ENCODE measurements at places on chromosomes 16 and 17. TPM values are rescaled to one million over a fixed set of nuclear protein-coding genes. Genes with fewer than 3 reads are reported as not detected.

Gene HSD3B7
- 0.21 TPM for total RNA-seq

Gene FAAP100
- 25.2 TPM for total RNA-seq

Gene CHST4
- not detected for total RNA-seq

GRCh38 chr17:65093930-65094329 lies 37.4 kb upstream of the GNA13 start:
- no peak for DNase-seq
- no peak overlapping the region for H3K27ac ChIP-seq
- H3K36me3 ChIP-seq = peaks cover 4% of the 10 kb centered on the region
- no peak overlapping the region for H3K4me3 ChIP-seq
- peaks cover 8% of the 10 kb centered on the region for H3K4me1 ChIP-seq

- DNase-seq = no peak
- no peak overlapping the region for H3K4me3 ChIP-seq
- no peaks in the 10 kb centered on the region for H3K36me3 ChIP-seq
- H3K27ac ChIP-seq = no peak overlapping the region
Observed at GRCh38 chr17:83196024-83196365, 116.6 kb downstream of the METRNL start.

Gene POLDIP2
- total RNA-seq = 24.6 TPM

DNA sequence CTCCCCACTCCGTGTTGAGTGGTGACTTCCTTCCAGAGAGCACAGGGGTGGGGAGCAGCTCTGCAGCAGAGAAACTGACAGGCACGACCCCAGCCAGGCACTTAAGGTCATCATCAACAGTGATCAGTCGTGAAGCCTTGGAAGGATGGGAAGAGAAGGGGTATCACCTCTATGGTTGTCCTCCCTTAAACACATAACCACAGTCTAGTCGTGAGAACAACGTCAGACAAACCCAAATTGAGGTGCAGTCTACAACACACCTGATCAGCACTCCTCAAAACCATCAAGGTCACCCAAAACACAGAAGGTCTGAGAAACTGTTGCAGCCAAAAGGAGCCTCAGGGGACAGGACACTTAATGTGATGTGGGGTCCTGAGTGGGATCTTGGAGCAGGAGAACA lies 68.3 kb downstream of the MPRIP start:
- H3K4me3 ChIP-seq = peak overlapping the region; percentile 64
- no peaks in the 10 kb centered on the region for H3K36me3 ChIP-seq
- DNase-seq = no peak
- peaks cover 74% of the 10 kb centered on the region for H3K4me1 ChIP-seq
- H3K27ac ChIP-seq = peak overlapping the region; percentile 95

GRCh38 chr17:49971848-49972485 lies 3.0 kb downstream of the DLX4 start:
- no peak overlapping the region for H3K27ac ChIP-seq
- H3K36me3 ChIP-seq = peaks cover 4% of the 10 kb centered on the region
- H3K4me3 ChIP-seq = no peak overlapping the region

GRCh38 chr17:10198509-10199249 lies at the start of gene GAS7:
Gene GAS7, minus strand, starts transcription at chr17:10198606.
- peaks cover 23% of the 10 kb centered on the region for H3K27me3 ChIP-seq
- DNase-seq = no peak
- peaks cover 2% of the 10 kb centered on the region for H3K36me3 ChIP-seq
- H3K27ac ChIP-seq = no peak within 1 kb of the TSS
- H3K4me1 ChIP-seq = peaks cover 2% of the 10 kb centered on the region

- H3K27ac ChIP-seq = no peak overlapping the region
- H3K4me3 ChIP-seq = no peak overlapping the region
- H3K27me3 ChIP-seq = peaks cover 3% of the 10 kb centered on the region
- no peaks in the 10 kb centered on the region for H3K4me1 ChIP-seq
- no peak for DNase-seq
Observed at GRCh38 chr16:84020353-84020752, 22.2 kb downstream of the SLC38A8 start.

Gene CCL3
- total RNA-seq = 5.8 TPM

GRCh38 chr16:88859381-88860091 lies 2.6 kb downstream of the TRAPPC2L start:
- no peaks in the 10 kb centered on the region for H3K27me3 ChIP-seq
- H3K4me1 ChIP-seq = peaks cover 21% of the 10 kb centered on the region
- DNase-seq = no peak
- H3K4me3 ChIP-seq = peak overlapping the region; percentile 12

DNA sequence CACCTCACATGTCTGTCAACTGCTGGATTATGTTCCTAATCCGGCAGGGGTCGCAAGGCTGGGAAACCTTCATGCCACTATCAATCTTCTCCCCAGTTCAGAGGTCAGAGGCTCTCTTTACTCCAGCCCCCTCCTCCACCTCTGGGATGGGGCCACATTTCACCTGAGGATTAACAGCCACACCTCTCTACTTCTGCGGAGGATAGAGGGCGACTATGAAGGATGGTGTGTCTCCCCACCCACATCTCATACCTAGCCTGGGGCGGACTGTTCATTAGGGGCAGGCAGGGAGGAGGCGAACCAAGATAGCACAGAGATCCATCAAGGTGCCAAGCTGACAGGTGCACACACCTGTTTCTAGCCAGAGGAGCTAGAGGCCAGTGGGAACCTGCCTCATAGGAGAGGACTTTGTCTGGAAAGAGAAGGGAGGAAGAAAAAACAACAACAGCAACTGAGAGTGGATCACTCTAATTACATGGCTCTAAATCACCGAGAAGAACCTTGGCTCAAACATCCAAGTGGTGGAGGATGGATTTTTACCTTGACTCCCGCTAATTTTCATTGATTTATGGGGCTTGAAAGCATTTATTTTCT lies 41.9 kb upstream of the SKAP1 start:
- H3K4me1 ChIP-seq = peaks cover 6% of the 10 kb centered on the region
- no peak for DNase-seq
- no peak overlapping the region for H3K4me3 ChIP-seq
- peaks cover 7% of the 10 kb centered on the region for H3K27me3 ChIP-seq
- H3K27ac ChIP-seq = no peak overlapping the region

Gene VPS35
- total RNA-seq = 43.7 TPM

GRCh38 chr17:79113699-79114457 lies 39.3 kb downstream of the ENGASE start:
- DNase-seq = no peak
- no peaks in the 10 kb centered on the region for H3K4me1 ChIP-seq
- H3K27me3 ChIP-seq = peaks cover 20% of the 10 kb centered on the region
- H3K4me3 ChIP-seq = no peak overlapping the region
- H3K27ac ChIP-seq = no peak overlapping the region

DNA sequence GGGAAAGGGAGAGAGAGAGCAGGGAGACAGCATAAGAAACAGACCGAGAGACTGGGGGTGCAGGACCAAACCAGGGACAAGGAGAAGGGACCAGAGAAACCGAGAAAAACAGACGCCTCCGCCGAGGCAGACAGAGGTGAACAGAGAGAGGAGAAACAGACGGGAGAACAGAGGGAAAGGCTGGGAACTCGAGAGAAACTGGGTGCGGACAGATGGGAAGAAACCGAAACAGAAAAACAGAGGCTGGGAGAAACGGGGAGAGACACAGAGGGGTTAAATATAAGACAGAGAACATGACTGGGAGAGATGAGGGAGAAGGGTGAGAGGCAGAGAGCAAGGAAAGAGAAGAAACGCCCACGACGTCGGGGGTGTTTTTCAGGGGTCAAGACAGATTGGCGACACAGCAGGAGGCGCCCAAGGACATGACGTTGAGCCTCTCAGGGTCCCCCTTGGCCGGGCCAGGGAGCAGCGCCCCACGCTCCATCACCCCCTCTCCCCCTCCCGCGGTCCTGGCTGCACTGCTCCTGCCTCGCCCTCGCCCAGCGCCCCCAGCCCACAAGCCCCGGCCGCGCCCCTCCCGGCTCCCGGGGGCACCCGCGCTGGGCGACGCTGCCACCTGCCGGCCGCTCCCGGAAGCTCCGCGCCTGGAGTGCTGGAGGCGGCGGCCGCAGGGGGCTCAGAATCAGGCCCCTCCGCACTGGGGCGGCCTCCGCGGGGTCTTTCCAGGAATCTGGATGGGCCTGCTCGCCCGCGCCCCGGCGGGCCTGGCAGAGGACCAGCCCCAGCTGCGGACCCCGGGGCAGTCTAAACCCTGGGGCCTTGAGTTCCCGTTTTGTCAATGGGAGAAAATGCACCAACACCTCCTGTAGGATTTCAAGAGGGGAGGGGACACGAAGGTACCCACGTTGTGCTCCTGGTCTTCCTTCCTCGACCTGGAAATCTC lies 1.3 kb upstream of the TMEM92 start:
- peak; percentile 52 for DNase-seq
- peak overlapping the region; percentile 75 for H3K27ac ChIP-seq
- H3K4me1 ChIP-seq = peaks cover 12% of the 10 kb centered on the region
- peaks cover 11% of the 10 kb centered on the region for H3K36me3 ChIP-seq

GRCh38 chr17:79490530-79490929 lies 120.3 kb downstream of the RBFOX3 start:
- H3K4me1 ChIP-seq = no peaks in the 10 kb centered on the region
- no peak overlapping the region for H3K27ac ChIP-seq
- peaks cover 2% of the 10 kb centered on the region for H3K36me3 ChIP-seq
- peaks cover 45% of the 10 kb centered on the region for H3K27me3 ChIP-seq
- H3K4me3 ChIP-seq = no peak overlapping the region

DNA sequence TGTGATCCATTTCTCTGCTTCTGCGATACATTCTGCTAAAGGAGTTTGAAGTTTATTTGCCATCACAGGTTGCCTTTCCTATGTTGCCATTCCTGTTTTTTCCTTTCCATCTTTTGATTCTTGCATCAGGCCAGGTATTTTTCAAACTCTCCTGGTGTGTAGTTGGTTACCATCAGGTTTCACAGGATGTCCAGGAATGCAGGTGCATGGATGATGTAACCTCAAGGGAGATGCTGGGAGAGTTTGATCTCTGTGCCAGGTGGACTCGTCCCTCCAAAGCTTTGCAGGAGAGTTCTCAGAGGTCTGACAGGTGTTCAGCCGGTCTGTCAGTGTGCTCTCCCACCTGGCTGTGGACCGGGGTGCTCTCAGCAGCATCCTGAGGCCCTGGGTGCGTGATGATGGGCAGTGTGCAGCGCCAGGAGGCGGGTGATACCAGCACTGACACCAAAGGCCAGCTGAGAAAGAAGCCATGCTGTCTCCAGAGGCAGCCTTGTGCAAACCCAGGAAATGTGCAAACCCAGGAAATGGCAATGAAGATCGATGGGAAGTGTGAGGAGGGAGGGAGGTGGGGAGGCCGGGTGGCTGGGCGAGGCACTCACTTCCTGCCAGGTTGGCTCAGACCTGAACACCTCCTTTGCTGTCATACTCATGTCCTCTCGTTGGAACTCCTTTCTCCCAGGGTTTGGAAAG lies 1.7 kb downstream of the ATP2C2 start:
- peaks cover 8% of the 10 kb centered on the region for H3K4me1 ChIP-seq
- no peak overlapping the region for H3K4me3 ChIP-seq
- peaks cover 70% of the 10 kb centered on the region for H3K27me3 ChIP-seq
- peaks cover 3% of the 10 kb centered on the region for H3K36me3 ChIP-seq
- no peak for DNase-seq

Gene SRR
- 3.4 TPM for total RNA-seq

DNA sequence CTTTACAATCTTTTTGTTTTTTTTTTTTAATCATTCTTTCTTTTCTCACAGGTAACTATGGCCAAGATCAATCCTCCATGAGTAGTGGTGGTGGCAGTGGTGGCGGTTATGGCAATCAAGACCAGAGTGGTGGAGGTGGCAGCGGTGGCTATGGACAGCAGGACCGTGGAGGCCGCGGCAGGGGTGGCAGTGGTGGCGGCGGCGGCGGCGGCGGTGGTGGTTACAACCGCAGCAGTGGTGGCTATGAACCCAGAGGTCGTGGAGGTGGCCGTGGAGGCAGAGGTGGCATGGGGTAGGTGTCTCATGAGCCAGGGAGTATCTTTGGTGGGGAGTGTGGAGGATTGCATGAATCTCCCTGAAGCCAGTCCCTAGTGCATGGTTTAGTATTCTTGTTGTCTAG lies 4.9 kb downstream of the FUS start:
- peak overlapping the region; percentile 56 for H3K4me3 ChIP-seq
- H3K27me3 ChIP-seq = no peaks in the 10 kb centered on the region
- peaks cover 68% of the 10 kb centered on the region for H3K4me1 ChIP-seq

GRCh38 chr17:41803049-41804020 lies 8.4 kb downstream of the P3H4 start:
- no peaks in the 10 kb centered on the region for H3K27me3 ChIP-seq
- peaks cover 4% of the 10 kb centered on the region for H3K4me1 ChIP-seq

Gene GNG13
- total RNA-seq = not detected

DNA sequence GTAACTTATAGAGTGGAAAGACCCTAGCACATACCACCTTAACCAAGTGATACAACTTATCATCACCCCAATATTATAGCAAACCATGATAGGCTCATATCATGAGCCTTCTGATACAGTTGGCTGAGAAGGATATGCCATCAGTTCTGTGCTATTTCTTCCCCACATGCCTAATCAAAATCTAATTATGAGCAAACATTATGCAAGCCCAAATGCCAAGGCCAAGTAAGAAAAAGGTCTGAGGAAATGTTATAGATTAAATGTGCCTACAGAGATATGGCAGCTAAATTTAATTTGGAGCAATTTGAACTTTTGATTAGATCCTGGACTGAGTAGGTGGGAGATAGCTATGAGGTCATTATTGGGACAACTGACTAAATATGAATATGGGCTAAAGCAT lies 225.9 kb upstream of the PMFBP1 start:
- no peak for DNase-seq
- no peaks in the 10 kb centered on the region for H3K27me3 ChIP-seq
- H3K36me3 ChIP-seq = peaks cover 2% of the 10 kb centered on the region
- H3K4me1 ChIP-seq = no peaks in the 10 kb centered on the region
- H3K4me3 ChIP-seq = no peak overlapping the region
- H3K27ac ChIP-seq = no peak overlapping the region

DNA sequence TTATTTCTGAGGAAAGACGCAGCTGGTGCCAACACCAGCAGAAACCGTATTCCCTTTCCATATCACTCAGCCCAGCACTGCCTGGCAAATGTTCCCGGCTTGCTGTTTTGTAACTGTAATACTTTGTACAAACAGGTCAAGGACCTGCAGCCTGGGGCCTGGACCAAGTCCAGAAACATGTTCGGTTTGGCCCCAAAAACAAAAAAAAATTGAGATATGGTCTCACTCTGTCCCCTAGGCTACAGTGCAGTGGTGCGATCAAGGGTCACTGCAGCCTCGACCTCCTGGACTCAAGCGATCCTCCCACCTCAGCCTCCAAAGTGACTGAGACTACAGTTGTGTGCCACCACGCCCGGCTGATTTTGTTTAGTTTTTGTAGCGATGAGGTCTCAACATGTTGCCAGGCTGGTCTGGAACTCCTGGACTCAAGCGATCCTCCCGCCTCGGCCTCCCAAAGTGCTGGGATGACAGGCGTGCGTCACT lies 1.2 kb downstream of the HAGH start:
- H3K4me1 ChIP-seq = peaks cover 12% of the 10 kb centered on the region
- peak overlapping the region; percentile 77 for H3K27ac ChIP-seq
- DNase-seq = no peak
- no peaks in the 10 kb centered on the region for H3K27me3 ChIP-seq

- H3K4me3 ChIP-seq = no peak overlapping the region
- H3K36me3 ChIP-seq = no peaks in the 10 kb centered on the region
- H3K27ac ChIP-seq = no peak overlapping the region
- H3K27me3 ChIP-seq = no peaks in the 10 kb centered on the region
- H3K4me1 ChIP-seq = no peaks in the 10 kb centered on the region
Observed at GRCh38 chr17:12584727-12585126, 81.0 kb upstream of the MYOCD start.

All from T-helper 17 cell (primary cell).